ENCODE measurements at places on chromosomes 3 and 15.

- DNase-seq: no peak
Measured at GRCh38 chr3:131072845-131073244, 46.2 kb downstream of the NEK11 start.

DNA sequence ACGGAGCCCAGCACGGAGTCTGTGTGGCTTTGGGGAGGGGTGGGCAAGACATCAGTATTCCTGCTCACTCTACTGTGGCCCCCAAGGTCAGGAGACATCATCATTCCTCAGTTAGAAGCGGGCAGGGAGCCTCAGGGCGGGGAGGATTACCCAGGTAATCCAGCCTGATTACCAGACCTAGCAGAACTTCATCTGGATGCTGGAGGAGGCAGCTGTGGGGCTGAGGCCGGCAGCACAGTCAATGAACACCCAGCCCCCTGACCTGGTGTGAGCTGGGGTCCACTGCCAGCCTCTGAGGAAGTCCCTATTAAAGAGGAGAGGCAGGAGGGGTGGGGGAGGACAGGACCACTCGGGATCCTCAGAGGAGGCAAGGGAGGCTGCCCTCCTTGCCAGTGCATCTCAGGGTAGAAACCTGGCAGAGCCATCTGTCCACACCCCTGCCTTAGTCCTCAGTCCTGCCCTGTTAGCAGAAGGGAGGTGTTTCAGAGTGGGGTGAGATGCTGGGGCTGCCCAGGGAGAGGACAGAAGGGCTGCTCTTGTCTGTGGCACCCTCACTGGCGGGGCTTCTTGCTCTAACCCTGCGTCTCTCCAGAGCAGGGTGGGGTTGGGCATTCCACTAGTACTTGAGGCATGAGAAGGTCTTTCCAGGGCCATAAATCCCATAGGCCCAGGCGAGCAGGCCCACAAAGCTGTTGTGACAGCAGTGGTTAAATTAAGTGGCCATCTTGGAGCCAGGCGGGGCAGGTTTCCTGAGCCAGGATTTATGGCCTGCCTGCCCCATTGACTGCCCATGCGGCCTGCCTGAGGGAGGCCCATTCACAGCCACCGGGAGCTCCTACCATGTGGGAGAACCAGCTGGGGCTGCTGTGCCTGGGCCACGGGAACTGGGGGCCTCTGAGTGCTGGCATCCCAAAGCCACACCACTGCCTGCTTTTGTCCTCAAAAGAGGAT is 82.1 kb downstream of the LINGO1 start:
- no peak for DNase-seq

DNA sequence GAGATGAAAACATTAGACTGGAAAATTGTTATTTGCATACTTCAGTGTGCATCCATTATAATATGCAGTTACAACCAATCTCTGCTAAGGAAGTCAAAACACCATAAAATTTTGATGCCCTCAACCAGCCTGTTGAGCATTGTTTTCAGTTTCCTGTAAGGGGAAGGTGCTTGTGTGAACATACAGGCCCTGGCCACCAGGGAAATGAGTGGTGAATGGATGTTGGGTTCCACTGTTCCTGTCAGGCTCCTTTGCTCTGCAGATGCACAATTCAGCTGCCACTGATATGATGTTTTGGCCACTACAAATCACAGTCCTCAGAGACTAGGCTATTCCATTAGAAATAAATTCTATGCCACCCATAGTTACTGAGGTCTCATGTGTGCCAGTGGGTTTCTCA is 184.6 kb downstream of the SYNPR start:
- DNase-seq: no peak

DNA sequence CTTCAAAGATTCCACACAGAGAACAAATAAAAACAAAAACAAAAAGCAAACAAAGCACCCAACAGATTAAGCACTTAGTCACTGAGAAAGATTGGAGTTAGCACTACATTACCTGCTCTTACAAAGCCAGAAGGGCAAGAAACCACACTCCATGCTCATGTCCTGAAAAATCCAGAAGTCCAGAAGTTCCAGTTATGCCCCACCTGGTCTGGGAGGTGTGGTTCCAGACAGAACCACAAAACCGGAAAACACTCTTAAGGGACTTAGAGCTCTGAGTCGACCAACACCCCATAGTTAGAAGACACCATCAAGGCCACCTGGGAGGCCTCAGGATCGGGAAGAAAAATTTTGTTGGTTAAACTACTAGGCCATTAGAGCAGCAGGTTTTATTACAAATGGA is 88.9 kb downstream of the TNIK start:
- no peak for DNase-seq

- DNase-seq: no peak
Measured at GRCh38 chr3:10475983-10476382, 29.4 kb downstream of the ATP2B2 start.

DNA sequence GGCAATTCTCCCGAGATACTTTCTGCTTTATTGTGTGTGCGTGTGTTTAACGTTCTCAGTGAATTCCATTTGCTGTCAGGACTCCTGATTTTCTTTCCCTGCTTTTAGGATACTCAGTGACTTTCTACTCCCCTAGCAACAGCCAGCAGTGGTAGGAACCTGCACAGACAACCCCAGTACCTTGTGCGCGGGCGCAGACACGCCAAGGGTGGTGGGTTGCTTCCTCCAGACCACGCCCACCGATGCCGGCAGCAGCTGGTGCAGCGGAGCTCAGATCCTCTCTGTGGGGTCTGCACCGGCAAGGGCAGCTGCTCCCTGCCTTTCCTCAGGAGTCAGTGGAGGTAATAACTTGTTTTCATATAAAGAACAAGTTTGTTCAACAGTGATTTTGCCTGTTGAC is 225.1 kb upstream of the NDN start:
- DNase-seq: no peak

DNA sequence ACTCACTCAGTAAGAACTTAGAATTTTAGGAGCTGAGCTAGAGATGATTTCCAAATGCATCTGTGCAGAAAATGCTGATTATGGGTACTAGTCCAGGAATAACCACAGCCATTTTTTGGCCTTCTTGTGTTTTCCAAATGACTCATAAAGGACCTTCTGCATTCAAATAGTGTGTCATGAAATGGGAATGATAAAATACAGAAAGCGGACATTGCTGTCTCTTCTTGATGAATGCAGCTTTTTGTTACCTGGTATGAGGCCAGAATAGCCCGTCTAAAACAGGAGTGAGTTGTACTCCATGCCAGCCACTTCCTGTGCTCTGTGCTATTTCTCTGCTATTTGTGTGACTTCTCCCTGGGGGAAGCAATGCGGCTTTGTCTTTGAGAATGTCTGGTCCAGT is 20.5 kb upstream of the FRMD5 start:
- DNase-seq: no peak
